ENCODE measurements at places on chromosomes 16 and 17.
A peak's percentile ranks its signal among the peaks of the same experiment; 100 is the strongest.

DNA sequence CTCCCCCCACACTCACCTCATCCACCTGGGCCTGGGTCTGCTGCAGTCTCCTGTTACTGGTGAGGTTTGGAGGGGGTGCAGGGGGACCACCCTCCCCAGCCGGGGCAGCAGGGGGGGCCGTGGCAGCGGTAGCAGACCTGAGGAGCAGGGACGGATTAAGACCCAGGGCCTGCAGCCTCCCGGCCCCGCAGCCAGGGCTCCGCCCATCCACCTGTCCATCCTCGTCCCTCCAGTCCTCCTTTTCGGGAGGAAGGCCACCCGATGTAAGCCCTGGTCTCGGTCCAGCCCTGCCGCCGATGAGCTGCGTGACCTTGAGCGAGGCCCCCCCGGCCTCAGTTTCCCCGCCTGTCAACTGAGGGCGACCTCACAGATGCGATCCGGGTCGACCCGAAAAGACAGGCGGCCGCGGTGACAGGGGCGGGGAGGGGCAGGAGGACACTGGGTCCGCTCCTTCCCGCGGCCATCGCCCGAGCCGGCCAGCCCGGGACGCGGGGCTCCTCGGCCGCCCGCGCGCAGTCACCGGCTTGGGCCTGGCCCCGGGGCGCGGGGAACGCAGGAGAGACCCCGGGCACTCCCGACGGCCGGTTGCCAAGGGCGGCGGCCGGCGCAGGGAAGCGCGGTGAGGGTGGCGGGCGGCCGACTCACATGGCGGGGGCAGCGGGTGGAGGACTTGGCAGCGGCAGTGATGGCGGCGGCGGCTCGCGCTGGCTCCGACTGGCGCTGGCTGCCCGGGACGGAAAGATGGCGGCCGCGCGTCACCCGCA lies at the start of gene VAMP2:
Gene VAMP2 (minus strand): TSS at position 716 of the 764 bp plus-strand sequence. CDS start 69 bp downstream, at position 647.
- DNase-seq: peak; percentile 88

GRCh38 chr16:66229651-66230050 lies 136.8 kb upstream of the CDH5 start:
- DNase-seq: no peak

DNA sequence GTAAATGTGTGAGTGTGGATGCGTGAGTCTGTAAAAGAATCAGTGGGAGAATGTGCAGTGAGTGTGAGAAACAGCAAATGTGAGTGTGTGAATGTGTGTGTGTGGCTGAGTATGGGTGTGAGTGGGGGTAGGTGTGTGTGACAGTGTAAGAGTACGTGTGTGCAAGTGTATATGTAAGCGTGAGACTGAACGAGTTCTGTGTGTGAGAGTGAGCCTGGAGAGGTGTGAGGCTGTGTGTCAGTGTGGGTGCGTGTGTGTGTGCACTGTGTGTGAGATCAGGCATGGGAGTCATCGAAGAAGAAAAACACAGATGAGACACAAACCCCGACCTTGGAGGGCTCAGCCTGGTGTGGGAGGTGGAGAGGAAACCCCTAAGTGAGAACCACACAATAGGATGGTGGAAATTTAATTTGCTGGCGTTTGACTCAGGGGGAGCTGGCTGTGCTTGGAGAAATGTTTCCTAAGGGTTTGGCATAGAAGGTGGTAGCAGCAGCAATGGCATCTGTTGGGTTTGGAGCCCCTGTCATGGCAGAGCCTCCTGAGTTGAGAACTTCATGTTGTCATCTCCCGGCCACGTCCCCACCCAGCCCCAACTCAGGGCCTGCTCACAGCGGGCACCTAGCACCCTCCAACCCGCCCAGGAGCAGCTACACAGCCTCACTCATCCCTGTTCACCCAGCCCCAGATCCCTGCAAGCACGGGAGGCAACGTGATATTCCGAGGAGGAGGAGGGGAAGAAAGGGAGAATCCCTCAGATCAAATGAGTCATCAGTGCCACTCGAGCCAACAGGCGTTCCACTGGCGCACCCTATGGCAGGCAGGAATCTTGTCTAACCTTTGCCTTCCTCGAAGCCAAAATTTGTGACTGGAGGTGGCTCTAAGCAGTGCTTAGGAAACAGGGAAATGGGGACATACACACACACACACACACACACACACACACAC lies 14.3 kb upstream of the NUBP1 start:
- DNase-seq: no peak

DNA sequence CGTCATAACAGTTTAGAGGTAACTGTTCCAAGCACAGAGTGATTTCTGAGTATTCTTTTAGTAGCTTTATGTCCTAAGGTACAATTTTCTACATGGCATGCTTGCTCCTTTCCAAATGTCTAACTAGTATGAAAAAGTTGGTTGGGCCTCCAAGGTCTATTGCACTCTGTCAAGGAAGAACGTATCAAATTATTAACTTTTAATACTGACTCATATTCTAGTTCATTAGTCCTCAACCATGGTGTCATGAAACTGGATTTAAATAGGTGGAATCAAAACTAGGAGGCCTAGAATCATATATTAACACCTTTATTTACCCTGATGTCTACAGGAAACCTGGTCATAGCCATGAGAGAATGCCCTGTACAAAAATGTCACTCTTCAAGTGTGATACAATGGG lies 61.4 kb downstream of the STH start:
- no peak for DNase-seq

DNA sequence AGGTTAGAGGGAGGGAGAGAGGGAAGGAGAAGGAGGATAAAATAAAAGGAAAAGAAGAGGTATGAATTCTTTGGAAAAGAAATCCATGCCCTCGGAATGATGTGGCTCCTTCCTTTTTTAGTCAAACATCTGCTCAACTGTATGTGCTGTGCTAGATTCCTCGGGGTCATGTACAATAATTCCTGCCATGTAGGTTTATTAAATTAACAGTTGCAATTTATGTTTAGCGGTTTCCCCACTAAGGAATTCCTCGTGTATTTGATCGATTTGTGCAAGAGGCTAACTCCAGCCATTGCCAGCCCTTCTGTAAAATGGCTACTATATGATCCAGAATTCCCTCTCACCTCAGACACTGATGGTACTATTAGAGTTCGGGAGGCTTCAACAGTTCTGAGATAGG lies 83.0 kb upstream of the TBX2 start:
- DNase-seq: no peak

- DNase-seq: no peak
Observed at GRCh38 chr16:86866986-86867722, 288.8 kb downstream of the FOXL1 start.

DNA sequence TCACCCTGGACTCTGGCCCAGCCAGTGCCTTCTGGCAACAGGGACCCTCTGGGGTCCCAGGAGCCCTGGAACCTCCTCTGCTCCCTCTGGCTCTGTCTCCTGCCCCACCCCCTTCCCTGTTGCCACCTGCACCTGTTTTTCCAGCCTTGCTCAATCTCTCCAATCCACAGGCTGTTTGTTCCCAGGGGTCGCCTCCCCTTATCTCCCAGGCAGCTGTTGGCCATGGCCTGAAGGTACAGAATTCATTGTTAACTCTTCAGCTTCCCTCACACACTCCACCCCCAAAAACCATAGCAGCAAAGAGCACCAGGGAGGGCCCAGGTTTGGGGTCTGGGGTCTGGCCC lies 39.3 kb upstream of the TOB1 start:
- no peak for DNase-seq

DNA sequence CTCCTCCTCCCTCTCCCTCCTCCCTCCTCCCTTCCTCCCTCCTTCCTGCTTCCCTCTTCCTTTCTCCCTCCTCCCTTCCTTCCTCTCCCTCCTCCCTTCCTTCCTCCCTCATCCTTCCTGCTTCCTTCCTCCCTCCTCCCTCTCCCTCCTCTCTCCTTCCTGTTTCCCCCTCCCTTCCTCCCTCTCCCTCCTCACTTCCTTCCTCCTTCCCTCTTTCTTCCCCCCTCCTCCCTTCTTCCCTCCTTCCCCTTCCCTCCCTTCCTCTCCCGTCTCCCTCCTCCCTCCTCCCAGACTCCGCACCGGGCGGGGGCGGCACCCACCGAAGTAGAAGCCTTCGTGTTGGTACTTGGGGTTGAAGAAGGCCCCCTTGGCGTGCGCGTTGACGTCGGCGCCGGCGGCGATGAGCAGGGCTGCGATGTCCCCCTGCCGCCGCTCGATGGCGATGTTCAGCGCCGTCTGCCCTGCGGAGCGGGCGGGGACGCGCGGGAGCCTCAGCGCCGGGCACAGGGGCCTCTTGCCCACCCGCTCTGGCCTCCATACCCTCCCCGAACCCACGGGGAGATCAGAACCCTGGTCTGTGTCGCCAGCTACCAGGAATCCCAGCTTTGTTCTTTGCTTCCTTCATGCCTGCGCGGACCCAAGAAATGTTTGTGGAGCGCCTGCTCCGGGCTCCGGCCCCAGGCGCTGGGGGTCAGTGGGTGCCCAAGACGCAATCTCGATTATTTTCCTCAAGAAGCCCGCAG lies 22.2 kb downstream of the TRPV3 start:
- DNase-seq: peak; percentile 43

- DNase-seq: peak; percentile 81
Observed at GRCh38 chr16:28845293-28845692, 855 bp downstream of the TUFM start.

GRCh38 chr16:89945654-89946053 lies 2.9 kb upstream of the DEF8 start:
- DNase-seq: no peak

- no peak for DNase-seq
Observed at GRCh38 chr17:31444026-31444425, 52.6 kb downstream of the RAB11FIP4 start.

DNA sequence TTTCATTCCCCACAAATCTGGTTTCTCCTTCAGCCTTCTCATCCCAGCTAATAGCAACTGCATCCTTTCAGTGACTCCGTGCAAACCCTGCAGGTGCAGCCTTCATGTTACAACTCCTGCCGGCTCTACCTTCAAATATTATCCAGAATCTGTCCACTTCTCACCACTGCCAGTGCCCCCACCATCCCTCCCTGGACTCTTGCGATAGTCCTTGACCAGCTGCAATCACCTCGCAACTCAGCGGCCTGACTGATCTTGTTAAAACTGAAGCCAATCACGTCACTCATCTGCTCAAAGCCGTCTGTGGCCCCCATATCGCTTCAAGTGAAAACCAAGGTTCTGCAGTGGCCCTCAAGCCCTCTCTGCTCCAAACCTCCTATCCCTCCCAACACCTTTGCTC lies 42.8 kb upstream of the KIFC3 start:
- no peak for DNase-seq

DNA sequence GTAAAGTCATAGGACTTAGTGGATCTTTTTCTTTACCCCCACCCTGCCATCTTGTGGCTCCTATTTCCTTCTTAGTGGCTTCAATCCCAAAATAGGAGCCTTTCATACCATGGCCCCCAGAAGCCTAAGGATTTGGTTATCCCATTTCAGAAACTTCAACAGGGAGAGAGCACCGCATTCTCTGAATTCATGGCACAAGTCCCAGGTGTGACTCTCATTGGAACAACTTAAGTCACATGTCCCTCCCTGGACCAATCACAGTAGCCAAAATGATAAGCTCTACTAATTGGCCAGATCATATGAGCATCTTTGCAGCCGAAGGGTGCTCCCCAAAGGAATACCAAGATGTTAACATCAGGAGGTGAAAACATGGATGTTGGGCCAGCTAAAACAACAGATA lies 43.2 kb downstream of the AXIN2 start:
- no peak for DNase-seq

GRCh38 chr16:78390092-78390491 lies 290.6 kb downstream of the WWOX start:
- no peak for DNase-seq

- peak; percentile 83 for DNase-seq
Observed at GRCh38 chr17:75077496-75078283, 10.1 kb upstream of the SLC16A5 start.

GRCh38 chr16:12904329-12904671 lies 2.9 kb downstream of the SHISA9 start:
- no peak for DNase-seq

- DNase-seq: no peak
Observed at GRCh38 chr16:83198977-83199376, 572.2 kb downstream of the CDH13 start.

DNA sequence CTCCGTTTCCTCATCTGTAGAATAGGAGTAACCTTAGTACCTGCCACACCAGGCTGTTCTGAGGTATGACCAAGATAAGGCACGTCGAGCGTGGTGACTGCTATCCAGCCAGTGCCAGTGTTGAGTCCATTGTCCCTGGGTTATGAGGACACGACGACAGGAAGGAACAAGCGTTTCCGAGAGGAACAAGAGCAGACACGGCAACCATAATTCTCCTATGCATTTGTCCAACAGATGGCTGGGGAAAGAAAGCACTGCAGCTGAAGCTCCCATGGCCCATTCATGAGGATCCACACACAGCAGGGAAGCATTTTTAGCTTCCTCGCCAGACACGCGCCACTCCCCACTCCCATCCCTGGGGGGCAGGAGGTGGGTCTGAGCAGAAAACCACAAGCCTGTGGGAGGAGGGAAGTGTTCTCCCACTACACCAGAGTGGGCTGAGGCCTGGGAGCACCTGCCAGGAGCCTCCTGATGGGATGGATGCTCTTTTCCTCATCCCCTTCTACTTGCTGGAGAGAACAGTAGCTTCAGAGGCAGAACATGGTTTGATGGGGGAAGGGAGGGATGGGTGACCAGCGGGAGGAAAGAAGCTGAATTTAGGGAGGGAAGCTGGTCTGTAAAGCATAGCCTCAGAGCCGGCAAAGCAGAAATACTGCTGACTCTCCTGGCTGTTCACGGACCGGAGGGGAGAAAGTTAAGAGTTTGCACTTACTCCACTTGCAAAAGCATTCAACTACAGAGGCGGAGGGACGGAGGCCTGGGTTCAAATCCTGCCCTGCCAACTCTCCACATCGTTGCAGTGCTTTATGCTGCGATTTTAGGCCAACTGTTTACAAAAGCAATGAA lies 2.7 kb downstream of the COTL1 start:
- no peak for DNase-seq

GRCh38 chr16:79276501-79276900 lies 324.0 kb downstream of the MAF start:
- DNase-seq: no peak

GRCh38 chr16:24170407-24170806 lies 85.7 kb upstream of the CACNG3 start:
- DNase-seq: no peak

GRCh38 chr17:51638971-51639370 lies 378.6 kb downstream of the UTP18 start:
- no peak for DNase-seq

- no peak for DNase-seq
Observed at GRCh38 chr17:20313306-20313705, 154.0 kb downstream of the LGALS9B start.

DNA sequence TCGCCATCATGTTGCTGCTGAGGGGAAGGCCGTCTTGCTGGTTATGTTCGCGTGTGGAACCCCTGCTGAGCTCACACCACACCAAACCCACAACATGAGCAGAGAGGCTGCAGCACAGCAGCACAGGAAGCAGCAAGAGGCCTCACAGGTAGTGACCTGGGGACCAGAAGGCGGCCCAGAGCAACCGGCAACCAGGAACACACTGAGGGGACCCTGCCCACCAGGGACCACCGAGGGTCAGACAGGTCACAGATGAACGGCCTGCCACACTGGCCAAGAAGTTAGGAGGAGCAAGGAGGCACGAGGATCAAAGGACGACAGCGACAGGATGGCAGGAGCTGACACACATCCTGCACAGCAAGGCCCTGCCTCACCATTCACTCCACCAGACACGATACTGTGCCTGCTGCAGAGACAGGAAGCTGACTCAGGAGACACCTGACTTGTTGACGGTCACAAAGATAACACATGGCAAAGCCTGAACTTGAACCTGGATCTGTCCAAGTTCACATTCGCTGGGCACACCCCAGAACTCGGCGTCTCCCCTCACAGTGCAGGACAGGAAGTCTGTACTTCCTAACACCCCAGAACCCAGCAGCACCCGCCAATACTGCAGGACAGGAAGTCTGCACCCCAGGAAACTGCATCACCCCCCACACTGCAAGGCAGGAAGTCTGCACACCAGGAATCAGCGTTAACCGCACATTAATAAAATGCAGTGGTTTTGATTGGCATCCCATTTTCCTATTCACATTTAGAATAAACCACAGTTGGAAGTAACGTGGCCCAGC lies 98.5 kb downstream of the ZNF778 start:
- DNase-seq: no peak

All from left colon (tissue), 2 donors.